ENCODE measurements at places on chromosomes 7 and 10.

GRCh38 chr10:85601526-85601925 lies 765.1 kb downstream of the GRID1 start:
- no peak for DNase-seq

DNA sequence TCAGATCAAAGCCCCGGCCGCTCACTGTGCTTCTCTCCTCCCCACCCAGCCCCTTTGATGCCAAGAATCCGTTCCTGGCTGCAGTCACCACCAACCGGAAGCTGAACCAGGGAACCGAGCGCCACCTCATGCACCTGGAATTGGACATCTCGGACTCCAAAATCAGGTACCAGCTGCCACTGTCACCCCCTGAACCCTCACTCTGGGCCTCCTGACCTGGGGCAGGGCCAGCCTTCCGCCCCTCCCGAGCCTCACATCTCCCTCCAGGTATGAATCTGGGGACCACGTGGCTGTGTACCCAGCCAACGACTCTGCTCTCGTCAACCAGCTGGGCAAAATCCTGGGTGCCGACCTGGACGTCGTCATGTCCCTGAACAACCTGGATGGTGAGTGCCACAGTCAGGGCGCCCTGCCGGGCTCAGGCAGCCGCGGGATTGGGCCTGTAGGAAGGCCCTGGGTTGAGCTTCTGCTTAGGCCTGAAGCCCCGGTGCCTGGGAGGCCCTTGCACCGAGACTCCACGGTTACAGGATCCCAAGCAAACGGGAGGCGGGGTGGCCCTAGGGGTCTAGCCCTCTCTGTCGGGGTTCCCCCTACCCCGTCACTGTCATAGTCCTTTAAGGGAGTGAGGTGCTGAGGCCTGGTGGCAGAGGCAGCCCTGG lies 10.8 kb downstream of the TMEM120A start:
- no peak for DNase-seq

DNA sequence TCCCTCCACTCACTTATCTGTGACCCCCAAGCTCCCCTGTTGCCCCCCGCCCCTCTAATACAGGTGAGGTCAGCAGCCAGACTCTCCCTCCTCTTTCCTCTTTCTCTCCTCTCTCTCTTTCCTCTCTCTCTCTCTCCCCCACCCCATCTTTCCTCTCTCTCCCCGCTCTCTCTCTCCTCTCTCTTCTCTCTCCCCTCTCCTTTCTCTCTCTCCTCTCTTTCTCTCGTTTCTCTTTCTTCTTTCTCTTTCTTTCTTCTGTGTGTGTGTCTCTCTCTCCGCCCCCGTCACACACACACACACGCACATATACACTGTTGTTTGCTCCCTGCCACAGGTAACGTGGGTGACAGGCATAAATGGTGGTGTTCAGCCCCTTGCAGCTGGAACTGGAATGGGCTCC lies 37.2 kb upstream of the PSMG3 start:
- no peak for DNase-seq

DNA sequence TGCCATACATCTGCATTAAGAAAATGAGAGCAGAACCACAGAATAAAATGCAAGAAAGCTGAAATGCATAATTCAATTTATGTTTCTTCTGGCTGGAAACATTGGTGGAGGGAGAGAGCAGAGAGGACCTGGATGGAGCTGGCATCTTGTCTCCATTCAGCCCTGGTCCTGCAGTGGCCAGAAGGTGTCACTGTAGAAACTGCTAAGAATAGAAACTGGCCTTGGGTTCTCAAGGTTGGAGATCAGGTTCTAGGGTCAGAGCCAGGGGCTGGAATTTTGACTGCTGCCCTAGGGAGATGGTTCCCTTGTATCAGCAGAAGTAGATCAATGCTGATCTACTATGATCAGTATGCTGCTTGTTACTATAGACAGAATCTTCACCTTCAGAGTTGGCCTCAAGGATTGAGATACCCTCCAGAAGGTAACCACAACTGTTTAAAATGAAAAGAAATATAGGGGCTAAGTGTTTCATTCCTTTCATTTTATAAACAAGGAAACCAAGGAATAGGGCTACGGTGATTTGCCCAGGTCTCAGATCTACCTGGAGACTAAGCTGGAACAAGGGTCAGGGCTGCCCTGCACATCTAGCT lies 13.1 kb downstream of the TAS2R41 start:
- no peak for DNase-seq

DNA sequence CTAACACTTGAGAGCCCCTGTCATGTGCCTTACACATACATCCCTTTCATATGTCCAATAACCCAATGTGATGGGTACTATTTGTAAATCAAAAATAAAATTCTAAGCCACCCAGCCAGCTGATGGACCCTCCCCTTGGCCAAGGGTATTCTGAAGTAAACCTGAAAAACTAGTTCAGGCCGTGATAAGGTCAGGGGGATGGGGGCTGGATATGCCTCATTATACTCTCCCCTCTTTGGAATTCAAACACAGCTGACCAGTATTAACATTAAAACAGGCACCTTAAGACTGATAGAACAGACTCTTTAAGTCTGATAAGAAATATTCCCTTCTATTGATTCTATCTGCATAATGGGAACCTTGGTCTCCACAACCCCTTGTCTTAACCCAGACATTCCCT lies 51.9 kb downstream of the SLC16A9 start:
- DNase-seq, result no peak

DNA sequence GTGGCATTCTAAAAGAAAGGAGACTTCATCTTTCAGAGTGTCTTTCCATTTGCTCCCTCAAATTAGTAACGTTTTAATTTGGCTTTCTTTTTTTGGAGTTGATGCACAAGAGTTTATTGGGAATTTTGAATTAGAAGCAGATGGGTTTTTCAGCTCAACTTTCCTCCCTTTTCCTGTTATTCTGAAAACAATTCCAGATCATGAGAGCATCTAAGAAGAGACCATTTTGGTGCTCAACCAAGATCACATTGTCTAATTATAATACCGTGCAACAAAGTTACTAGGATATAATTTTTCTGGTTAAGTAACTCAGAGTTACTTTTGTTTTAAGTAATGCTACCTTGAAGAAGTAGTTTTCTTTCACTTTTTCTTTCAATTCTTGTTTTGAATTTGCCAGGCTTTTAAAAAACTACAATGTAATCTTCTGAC lies 396.6 kb upstream of the KLF6 start:
- no peak for DNase-seq

DNA sequence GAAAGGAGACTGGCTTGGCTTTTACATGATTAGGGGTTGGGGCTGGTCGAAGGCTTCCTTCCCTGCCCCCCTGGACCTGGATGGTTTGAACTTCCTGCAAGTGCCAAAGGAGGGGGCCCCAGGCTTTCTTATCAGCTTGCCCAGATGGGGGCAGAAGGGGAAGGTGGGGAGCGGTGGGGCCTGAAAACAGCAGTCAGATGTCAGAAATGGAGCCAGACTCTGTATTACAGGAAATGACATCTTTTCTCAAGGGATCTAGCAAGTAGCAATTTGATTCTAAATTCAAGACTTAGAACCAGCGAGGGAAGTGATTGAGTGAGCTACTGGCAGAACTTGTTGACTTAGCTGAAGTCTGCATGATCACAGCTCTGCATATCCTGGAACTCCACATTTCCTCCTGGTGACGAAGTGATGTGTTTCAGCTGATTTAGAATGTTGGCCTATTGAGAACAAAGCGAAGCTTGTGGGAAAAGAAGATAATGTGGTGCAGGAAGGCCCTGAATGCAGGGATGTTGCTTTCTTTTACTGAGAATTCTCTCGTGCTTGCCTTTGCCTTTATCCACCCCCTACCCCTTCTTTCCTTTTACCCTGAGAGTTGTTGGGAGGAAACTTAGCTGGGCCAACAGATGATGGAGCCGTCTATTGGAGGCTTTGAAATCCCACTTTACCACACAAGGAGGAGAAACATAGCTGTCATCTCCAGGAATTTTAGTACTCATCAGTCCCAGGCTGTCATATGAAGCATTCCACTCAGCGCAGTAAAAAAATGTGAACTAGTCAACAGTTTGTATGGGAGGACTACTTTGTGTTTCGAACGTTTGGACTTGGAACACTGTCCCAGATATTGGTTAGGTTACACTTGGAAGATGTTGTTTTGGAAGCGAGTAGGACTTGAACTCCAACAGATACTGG lies 43.2 kb downstream of the CCNY start:
- DNase-seq, result no peak

GRCh38 chr10:102919246-102919959 lies 1.3 kb downstream of the CNNM2 start:
- DNase-seq, result no peak

- no peak for DNase-seq
Observed at GRCh38 chr7:131950758-131951157, 394.3 kb upstream of the PODXL start.

GRCh38 chr7:6691609-6692106 lies 15.1 kb downstream of the ZNF12 start:
- no peak for DNase-seq

DNA sequence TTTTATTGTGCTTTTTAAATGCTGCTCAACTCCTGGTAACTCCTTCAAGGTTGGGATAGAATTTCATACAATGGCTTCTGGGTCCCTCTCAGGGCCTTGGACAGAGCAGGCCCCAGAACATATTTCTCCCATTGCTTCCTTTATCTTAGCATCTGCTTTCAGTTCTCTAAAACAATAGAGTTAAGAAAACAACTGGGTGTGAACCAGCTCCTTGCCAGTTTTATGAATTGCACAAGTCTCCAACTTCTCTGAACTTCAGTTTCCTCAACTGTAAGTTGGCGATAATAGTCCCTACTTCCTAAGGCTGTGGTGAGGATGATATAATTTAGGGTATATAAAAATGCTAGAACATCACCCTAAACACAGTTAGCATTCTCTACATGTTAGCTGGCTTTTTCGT lies 77.0 kb upstream of the INHBA start:
- no peak for DNase-seq

DNA sequence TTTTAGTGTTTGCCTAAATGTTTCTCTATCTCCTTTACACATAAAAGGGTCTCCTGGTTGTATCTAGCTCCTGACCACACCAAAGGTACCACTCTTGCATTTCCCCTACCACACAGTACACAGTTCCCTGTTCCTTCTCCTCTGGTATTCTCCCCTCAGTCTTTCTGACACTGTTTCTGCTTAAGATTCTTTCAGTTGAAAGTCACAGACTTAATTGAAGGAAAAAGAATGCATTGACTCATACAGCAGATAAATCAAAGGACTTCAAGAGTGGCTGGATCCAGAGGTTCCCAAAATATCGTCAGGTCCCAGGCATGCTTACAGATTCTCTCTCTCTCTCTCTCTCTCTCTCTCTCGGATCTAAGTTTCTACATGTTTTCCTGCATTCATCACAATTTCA lies 185.6 kb upstream of the LRGUK start:
- no peak for DNase-seq

GRCh38 chr10:98339799-98340198 lies 71.8 kb upstream of the LOXL4 start:
- DNase-seq, result no peak

DNA sequence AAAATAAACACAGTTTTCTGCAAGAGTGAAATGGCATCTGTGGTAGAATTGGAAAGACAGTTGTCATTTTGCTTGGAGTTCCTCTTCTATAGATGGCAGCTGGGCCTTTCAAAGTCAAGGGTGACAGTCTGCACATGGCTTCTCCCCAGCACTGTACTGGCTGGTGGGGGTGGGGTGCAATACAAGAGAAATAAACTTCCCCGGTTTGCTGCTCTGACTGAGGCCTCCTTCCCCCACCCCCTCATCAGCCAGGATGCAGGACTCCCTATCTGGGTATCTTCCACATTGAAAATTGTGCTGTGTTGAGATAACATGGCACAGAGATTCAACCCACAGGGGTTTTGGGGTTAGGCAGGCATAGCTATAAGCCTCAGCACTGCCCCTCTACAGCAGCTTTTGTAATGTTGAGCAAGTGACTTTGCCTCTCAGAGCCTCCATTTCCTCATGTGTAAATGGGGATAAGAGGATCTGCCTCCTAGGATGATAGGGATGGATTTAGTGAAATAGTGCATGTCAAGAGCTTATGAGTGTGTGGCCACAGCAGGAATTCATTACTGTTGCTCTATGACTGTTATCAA lies 85.8 kb upstream of the WDR11 start:
- DNase-seq, result no peak

- DNase-seq, result no peak
Observed at GRCh38 chr7:111108000-111108399, 17.1 kb downstream of the LRRN3 start.

GRCh38 chr7:80057488-80057887 lies 77.1 kb upstream of the GNAI1 start:
- no peak for DNase-seq

DNA sequence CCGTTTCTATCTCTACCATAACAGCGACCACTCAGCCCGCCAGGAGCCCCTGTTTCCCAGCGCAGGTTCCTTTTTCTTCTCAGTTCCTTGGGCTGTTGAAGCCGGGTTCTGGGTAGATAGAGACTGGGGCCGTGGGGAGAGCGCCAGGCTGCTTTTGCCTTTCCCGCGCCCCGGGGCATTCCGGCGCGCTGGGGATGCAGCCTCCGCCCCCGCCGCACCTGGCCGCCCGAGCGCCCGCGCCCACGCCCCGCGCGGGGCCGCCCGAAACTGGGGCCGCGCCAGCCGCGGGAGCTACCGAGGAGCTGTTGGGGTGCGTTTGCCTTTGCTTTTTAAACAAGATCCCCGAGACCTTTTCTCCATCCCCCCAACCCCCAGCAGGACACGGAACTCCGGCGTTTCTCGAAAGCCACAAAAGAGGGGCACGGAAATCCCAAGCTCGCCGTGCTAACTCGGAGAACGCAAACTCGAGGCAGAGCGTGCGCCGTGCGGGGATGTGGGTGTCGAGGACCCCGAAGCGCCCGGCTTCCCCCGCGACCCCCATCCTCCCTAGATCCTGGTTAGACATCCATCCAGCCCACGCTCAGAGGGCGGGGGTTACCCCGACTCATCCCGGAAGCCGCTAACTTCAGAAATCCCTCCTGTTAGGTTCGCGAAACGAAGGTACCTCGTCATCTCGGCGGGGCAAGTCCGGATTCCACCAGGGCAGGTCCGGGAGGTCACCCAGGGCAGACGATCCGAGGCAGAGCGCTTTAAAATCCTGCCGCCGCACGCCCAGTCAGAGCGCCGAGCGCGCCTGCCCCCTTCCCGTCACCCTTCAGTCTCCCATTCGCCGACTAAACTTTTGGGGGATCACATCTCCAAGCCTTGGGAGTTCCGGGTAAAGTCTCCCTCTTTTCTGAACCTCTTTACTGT lies 1.0 kb downstream of the GRM8 start:
- DNase-seq, result peak; percentile 9

- DNase-seq, result no peak
Observed at GRCh38 chr10:121518333-121518732, 79.9 kb downstream of the FGFR2 start.

DNA sequence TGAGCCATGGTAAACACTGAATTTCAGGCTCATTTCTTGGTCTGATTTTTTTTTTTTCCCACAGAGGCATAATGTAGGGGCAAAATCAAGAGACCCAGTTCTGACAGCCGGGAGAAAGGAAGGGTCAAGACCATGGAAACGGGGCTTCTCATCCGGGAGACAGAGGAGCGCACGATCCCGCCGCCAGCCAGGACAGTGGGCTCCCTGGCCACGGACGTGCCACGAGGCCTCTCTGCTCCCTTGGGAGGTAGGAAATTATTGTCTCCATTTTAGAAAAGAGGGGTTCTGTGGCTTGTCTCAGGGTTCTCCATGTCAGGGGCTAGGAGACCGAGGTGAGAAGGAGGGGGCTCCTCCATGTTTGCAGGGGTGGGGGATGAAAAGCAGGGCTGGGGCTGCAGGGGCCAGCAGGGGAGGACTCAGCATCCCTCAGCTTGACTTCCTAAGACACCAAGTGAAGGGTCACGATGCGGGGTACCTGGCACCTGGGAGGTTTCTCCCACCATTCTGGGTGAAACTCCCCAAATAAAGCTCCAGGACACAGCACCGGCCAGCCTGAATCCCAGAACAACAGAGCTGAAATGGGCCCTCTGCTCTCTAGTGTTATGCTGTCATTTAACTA lies 37.6 kb downstream of the PPIF start:
- no peak for DNase-seq

Data from stimulated activated naive CD4-positive, alpha-beta T cell treated with Interleukin-2 at 50 U/mL for 16 hours (primary cell).